Motor neuron (in vitro differentiated cells): ENCODE measurements at places on chromosomes 12 and 14. TPM values are rescaled to one million over a fixed set of nuclear protein-coding genes. Genes with fewer than 3 reads are reported as not detected.

GRCh38 chr14:86088156-86088555 is 558.2 kb downstream of the FLRT2 start:
- ATAC-seq, result peak; percentile 34

DNA sequence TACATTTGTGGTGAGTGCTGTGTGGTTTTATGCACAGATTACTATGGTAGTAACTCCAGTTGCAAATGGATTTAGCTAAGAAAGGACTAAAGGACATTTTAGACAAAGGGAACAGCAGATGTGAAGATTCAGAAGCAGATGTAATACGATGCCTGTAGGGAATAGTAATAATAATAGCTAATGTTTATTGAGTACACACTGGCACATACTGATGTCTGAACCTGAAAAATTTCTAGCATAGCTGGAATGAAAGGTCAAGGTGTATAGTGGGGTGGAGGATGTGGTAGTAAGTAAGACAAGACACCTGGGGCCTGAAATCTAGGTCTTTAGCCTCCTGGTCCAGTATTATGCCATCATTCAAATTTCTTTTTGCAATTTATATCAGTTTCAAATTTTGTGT is 54.3 kb upstream of the LRTM2 start:
- ATAC-seq, result no peak

- ATAC-seq, result no peak
Measured at GRCh38 chr14:57139173-57139572, 129.5 kb downstream of the EXOC5 start.

DNA sequence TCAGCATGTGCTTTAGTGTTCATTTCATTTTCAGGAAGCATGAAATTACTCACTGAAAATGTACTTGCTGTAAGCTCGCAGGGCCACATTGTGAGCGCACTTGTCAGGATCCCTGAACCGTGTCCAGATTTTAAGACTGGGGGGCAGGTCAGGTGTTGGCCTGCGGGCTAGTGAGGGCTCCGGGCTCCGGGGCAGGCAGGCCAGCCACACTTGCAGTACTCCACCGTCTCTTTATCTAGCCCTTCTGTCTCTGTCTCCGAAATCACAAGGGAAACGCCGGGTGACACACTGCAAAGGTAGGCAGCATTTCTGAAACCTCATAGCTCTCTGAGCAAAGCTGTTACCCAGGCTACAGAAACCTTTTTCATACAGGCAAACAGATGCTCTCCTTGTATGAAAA is 98.7 kb downstream of the EML1 start:
- no peak for ATAC-seq

DNA sequence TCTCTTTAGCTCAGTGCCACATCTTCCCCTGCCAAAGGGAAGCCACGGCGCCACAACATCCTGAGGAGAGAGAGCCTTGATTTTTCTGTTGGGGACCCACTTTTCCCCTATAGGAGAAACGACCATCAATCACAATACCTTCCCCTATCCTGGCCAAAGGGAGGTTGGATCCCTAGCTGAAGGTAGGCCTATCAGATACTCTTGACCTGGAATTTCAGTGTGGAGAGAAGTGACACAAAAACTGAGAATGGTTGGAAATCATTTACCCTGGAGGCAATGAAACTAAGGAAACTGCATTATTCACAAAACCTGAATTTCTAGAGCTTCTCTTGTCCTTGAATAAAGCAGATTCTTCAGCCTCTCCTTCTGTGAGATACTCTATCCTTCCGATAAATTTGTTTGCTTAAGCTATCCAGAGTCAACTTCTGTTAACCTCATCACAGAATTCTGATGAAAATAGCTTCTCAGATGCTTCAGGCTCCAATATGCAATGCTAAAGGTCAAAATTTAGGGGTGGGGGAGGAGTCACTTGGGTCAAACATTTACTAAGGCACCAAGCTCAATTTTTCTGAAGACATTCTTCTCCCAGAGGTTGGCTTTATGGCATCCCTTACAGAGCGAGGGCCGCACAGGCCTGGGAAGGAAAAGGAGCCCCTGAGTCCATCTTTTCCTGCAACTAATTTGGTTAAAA is 27.0 kb upstream of the DUSP6 start:
- no peak for ATAC-seq

- no peak for ATAC-seq
Measured at GRCh38 chr14:53626761-53627160, 329.9 kb downstream of the BMP4 start.

DNA sequence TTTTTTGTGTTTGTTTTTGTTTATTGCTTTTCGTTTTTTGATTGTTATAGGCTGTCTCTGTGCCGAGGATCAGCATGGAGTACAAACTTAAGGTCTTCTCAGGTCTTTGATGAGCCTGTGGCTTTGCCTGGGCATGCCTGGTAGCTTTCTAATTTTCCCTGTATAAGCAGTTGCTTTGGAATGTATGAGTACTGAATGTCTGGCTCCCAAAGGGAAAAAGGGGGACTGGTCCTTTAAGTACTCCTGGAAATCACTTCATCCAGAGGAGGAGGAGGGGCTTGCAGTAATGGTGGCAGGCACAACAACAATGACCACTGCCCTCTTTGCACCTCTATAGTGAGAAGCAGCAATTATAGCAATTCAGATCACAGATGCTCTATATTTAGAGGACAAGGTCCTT is 67.6 kb upstream of the TTC7B start:
- no peak for ATAC-seq

DNA sequence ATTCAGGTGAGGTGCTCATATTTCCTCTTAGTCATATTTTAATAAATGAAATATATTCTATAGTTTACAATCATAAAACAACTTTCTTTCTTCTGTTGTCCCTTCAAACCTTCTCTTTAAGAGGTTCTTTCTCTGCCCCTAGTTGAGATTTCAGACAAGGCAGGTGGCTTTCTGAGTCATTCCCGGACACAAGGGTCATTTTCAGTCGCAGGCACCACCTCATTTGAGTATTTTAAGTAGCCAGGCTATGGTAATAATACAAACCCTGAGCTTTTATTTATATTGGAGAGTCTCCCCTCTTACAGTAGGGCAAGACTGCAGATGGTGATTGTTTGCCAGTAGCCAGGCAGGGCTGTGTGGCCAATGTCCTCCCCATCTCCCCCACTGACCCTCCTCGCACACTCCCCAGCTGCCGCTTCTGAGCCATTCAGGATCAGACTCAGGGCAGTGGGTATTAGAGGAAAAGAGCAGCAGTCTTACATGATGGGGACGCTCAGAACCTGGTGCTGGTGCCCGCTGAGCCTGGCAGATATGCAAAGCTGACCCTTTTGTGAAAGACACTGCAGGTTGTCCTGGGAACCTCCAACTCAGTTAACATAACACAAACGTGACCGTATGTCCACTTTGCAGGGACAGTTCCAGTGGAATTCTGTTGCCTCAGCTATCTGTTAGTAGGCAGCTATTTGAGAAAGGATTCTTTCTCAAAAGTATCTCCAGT is 101.1 kb upstream of the BCL2L14 start:
- ATAC-seq, result peak; percentile 18

- no peak for ATAC-seq
Measured at GRCh38 chr14:62443796-62444195, 601.5 kb downstream of the KCNH5 start.

DNA sequence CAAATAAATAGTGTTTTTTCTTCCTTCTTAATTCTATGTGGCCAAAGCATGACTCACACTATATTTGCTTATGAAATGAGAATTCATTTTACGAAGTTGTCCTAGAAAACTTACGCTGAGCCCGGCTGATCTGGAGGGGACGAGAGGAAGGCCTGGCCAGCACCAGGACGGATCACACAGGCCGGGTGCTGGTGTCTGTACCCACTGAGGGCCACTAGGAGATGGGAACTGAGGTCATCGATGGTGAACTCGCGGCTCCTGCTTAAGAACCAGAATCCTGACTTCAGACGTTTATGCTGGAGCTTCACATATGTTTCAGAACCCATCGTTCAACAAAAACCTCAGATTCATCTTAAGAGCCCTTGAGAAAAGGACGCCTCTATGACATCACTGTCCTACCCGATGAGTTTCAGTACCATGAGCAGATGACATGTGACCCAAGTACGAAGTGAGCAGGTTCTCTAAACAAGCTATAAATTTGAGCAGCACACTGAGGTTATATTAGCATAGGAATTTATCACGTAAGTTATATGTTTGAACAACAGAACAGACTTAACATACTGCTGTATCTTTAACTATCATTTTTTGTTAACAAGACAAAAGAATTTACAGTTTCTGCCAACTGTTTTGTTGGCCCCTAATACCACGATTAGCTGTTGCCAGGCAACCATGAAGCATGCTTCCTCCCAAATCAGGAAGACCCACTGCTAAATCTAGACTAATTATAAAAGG is 111.9 kb downstream of the FOXN3 start:
- peak; percentile 80 for ATAC-seq

GRCh38 chr14:88470542-88471440 is 84.0 kb downstream of the PTPN21 start:
- no peak for ATAC-seq

- ATAC-seq, result no peak
Measured at GRCh38 chr12:7001921-7002591, 16.2 kb downstream of the LPCAT3 start.

DNA sequence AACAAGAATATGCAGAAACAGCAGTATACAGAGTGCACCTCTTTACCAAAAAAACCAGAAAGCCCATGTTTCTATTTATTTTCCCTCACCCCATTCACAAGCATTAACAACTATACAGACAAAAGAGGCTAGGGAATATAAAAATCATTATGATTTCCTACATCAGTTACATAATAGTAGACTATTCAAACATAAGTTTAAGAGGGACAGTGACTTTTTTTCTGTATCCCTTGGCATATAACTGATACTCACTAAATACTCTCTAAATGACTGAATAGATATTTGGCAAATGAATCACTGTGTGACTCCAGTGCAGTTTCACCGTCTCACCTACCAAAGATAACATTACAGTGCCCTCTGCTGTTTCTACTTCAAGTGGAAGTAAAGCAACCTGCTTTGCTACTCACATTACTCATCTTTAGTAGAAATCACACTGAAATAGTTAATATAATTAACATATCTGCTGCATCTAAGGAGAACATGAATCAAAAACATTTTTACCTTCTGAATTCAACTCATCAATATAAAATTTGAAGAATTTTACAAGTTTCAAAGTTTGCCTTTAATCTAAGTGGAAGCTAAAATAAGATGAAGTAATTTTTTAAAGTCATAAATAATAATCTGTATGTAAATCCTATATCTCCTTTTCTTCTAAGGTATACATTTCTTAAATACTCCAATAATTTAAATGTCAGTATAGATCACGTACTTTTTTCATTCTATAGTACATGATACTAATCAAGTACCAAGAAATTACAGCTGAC is 103.8 kb downstream of the OSBPL8 start:
- no peak for ATAC-seq

DNA sequence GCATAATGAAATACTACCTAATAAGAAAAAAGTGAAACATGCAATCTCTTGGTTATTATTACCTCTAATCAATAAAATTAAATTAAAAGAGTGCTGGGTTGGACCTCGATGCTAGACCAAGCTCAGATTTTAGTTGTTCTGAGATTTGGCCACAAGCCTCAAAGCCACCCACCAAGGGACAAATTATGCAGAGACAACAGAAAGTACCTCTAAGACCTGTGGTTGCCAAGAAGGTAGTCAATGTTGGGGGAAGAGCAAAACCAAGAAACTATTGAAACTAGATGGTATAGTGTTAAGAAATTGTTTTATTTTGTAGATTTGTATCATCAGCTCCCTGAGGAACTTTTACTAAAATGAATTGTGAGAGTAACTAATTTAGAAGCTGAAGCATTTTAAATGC is 43.8 kb upstream of the ARID2 start:
- no peak for ATAC-seq

DNA sequence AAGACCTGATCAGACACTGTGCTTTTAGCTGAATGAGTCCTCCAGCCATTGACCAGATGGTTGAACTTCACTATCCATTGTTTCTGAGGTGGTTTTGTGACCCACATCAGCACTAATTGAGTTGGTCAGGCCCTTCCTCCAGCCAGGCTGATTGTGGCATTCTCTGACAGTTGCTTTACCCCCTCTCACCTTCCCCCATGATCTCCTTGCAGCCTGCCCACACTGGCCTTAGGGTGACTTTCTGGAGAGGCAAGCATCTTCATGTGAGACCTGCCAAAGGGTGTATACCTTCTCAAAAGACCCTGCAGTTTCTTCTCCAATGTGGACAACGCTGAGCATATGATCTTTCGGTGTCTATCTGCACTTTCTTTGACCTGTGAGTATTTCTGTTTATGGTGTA is 83.9 kb downstream of the GPATCH2L start:
- ATAC-seq, result no peak

- ATAC-seq, result peak; percentile 94
Measured at GRCh38 chr14:82122655-82123054, 589.0 kb upstream of the SEL1L start.

GRCh38 chr12:68585966-68586365 is 24.7 kb upstream of the RAP1B start:
- ATAC-seq, result no peak

DNA sequence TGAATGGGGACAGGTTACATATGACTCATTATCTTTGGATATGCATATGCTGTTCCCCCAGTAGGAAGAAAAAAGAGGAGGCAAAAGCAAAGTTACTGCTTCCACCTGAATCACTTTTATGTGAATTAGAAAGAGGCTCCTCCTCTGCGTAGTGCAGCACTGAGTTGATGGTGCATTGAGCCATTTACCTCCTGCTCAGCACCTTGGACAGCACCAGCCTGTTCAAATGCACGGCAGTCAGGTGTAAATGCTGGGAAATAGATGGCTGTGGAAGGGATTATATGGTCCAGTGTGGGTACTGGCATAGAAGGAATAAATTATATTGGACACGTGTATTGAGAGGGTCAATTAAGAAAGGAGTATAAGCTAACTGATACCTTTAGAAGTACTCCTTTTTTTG is 541.9 kb upstream of the SEL1L start:
- ATAC-seq, result peak; percentile 58

- peak; percentile 34 for ATAC-seq
Measured at GRCh38 chr12:117155278-117156060, 34.8 kb downstream of the FBXO21 start.

- no peak for ATAC-seq
Measured at GRCh38 chr14:51877810-51878209, 17.4 kb downstream of the GNG2 start.

- no peak for ATAC-seq
Measured at GRCh38 chr14:62030387-62030786, 268.2 kb downstream of the SNAPC1 start.

SSPN gene
- 0.54 and 0.77 TPM in 2 replicates for total RNA-seq

TEX52 gene
- total RNA-seq, result 0.16 and 0.38 TPM in 2 replicates

GALNT16 gene
- total RNA-seq, result 13.2 and 14.0 TPM in 2 replicates

GRIP1 gene
- total RNA-seq, result 50.7 and 58.1 TPM in 2 replicates

DPPA3 gene
- total RNA-seq, result 0.25 and 0.33 TPM in 2 replicates

RPS6KL1 gene
- total RNA-seq, result 40.5 and 45.1 TPM in 2 replicates

TMEM30B gene
- 0.11 and 0.42 TPM in 2 replicates for total RNA-seq

HOXC11 gene
- total RNA-seq, result 0.23 and 0.56 TPM in 2 replicates

CMAS gene
- 33.2 and 39.0 TPM in 2 replicates for total RNA-seq

PLBD1 gene
- 16.5 and 18.5 TPM in 2 replicates for total RNA-seq

PPM1H gene
- 9.3 and 10.5 TPM in 2 replicates for total RNA-seq
